ENCODE measurements at places on chromosomes 7 and 10. TPM values are rescaled to one million over a fixed set of nuclear protein-coding genes. Genes with fewer than 3 reads are reported as not detected.

Gene ARHGAP22
- 55.5 TPM for total RNA-seq

Gene ZNF467
- 0.36 TPM for total RNA-seq

Gene FAM237B
- total RNA-seq = not detected

Gene DEPP1
- total RNA-seq = 35.7 TPM

Gene EIF3B
- total RNA-seq = 164 TPM

Gene TMEM139
- total RNA-seq = not detected

Gene FAM25C
- total RNA-seq = not detected

Gene GIMAP2
- 5.1 TPM for total RNA-seq

Gene SFR1
- total RNA-seq = 7.8 TPM

Gene SYPL1
- 34.7 TPM for total RNA-seq

Gene NKX1-2
- not detected for total RNA-seq

Gene CYP2W1
- total RNA-seq = not detected

Gene CDNF
- 0.24 TPM for total RNA-seq
